SW480 (cell line): ENCODE measurements at places on chromosomes 12 and 14.

GRCh38 chr14:51035611-51036192 lies 59.2 kb downstream of the TRIM9 start:
- DNase-seq = no peak

DNA sequence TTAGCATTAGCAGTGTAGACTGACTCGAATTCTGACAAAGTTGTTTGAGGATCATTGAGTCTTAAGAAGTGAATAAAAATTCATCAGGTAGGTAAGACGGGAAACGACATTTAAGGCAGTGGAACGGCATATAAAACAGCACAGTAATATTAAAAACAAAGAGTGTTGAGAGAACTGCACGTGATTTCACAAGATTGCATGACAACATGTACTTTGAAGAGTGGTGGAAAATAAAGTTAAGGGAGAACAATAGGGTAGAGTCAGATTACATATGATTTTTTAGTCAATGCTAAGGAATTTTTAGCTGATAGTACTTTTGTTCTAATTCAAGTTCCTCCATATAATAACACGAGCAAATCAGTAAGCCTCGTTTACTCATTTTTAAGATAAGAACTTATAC lies 115.4 kb downstream of the SOX5 start:
- DNase-seq = no peak

DNA sequence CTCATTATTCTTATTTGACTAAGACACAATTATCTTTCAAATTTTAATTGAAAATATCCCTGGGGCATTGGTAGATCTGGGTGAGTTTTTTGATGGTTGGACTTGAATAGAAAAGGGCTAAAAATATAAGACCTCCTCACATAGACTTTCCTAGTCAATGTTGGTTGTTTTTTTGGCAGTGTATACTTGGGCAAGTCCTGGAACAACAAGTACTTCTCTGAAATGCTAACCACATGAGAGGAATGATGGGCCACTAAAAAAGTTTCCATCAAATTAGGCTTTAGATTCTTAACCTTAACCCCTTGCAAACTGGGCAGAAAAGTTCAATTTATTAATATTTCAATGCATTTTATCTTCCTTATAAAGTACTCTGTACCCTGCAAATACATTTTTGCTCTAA lies 97.6 kb downstream of the FGD4 start:
- no peak for DNase-seq

GRCh38 chr12:47860279-47860841 lies 40.7 kb upstream of the HDAC7 start:
- DNase-seq = no peak
